ENCODE measurements at places on chromosomes 11 and 22.

GRCh38 chr11:45527898-45528297 lies 137.5 kb downstream of the CHST1 start:
- no peak for DNase-seq

DNA sequence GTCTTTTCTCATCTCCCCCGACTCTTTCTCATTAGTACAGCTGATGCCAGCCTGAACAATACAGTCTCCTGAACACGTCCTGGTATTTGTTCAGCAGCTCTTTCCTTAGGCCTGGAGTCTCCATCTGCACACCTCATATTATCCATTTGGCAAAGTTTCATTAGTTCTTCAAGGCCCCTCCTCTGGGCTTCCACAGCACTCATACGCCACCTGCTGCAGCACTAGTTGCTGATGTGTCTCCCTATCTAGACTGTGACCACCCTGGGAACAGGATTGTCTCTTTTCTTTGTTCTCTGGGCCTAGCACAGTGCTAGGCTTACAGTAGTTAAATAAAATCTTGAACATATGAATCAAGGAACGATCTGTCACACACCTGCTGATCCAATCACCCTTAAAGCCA lies 17.2 kb downstream of the DCHS1 start:
- DNase-seq = no peak

DNA sequence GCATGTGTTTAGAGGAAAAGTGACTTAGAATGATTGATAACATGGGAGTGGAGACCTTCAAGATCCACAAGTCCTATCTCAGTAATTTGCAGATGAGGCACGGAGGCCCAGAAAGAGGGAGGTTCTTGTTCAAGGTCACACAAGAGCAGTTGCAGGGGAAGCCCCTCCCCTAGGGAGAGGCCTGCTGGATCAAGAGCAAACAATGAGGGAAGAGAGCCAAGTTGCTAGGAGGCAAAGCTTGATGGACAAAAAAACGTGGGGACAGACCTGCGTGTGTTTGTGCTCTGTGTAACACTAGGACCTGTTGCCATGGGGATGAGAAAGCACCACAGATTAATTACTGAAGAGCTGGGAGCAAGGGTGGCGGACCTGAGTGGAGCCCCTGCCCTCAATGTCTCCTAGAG lies 6.4 kb upstream of the MFRP start:
- no peak for DNase-seq

DNA sequence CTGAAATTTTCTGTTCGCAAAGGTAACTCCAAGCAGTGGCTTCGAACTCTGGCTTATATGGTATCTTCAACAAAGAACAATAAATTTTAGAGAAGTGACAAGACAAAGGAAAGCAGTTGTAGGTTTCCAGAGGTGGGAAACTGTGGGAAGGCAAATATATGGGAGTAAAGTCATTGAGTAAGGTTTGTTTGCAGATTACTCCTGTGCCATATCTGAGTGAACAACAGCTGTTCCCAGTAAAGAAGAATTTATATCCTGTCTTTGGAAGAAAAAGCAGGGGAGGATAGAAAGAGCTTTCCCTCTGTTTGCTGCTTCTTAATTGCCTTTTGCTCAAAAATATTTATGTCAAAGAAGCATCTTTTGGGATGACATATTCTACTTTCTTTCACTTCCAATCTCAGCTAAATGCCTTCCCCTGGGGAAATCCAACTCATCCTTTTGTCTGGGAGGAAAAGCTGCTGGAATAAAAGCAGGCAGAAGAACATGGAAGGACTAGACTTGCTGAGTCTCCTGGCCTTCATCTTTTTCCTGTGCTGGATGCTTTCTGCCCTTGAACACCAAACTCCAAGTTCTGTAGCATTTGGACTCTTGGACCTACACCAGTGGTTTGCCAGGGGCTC lies 10.4 kb upstream of the RCN1 start:
- no peak for DNase-seq

- no peak for DNase-seq
These were observed 17.0 kb downstream of the NEAT1 start for GRCh38 chr11:65439331-65440181.

DNA sequence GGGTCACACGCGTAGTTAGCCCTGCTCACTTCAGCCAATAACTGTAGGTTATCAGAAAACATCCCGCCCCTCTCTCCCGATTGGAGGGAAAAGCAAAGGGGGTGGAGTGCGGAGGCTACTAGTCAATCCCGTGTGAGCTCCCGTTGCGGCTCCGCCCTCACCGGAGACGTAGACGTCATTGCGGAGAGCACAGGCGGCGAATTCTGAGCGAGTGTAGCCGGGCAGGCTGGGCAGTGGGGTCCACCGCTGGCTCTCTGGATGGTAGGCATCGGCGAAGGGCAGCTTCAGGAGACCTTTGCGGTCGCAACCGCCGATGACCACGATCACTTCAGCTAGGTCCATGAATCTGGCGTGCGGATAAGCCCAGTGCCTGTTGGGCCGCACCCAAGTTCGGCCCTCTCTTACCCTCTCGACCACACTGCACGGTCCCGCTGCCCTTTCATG lies 4.7 kb downstream of the KLHL35 start:
- peak; percentile 38 for DNase-seq

DNA sequence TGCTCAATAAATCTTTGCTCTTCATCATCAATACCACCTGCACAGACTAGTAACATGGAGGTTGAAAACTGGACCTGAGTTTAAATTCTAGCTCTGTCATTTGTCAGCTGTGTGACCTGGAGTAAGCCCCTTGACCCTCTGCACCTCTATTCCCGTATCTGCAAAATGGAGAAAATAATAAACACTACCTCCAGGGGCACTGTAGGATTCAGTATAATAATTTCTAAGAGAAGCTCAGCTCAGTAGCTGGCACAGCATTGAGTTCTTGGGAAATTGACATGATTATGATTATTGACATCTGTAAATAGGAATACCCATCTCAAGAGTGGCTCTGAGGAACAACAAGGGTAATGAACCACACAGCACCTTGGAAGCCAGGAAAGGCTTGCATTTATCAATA lies 78.4 kb downstream of the MN1 start:
- no peak for DNase-seq

GRCh38 chr11:8241373-8242117 lies 22.1 kb downstream of the LMO1 start:
- DNase-seq = no peak

DNA sequence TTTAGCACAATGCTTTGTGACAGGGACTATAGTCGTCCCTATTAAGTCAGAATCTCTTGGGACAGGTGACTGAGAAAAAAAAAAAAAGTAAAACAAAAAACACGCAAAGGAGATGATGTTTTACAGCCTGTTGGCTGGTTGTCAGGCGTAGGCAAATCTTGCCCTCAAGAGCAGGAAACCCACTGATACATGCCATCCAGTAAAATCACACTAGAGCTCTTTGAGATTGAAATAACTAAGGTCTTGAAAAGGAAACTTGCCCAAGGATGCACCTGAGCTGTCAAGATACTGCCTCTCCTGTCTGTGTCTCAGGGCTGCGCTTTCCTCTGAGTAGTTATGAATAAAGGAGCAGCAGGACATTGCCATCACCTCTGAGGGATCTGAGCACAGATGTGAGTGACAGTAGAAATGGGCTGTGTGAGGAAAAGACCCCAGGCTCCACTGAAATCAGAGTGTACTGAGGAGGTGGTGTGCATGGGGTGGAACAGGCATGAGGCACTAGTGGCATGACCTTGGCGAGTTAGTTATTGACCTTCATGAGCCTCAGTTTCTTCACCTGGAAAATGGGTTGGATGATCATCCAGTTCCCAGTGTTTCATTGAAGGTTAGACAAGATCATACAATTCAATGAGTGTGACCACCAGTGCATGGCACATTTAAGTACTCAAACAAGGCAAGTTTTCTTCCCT lies 23.3 kb downstream of the MICAL2 start:
- DNase-seq = no peak

- DNase-seq = no peak
These were observed 115.8 kb upstream of the NECTIN1 start for GRCh38 chr11:119844808-119845207.

DNA sequence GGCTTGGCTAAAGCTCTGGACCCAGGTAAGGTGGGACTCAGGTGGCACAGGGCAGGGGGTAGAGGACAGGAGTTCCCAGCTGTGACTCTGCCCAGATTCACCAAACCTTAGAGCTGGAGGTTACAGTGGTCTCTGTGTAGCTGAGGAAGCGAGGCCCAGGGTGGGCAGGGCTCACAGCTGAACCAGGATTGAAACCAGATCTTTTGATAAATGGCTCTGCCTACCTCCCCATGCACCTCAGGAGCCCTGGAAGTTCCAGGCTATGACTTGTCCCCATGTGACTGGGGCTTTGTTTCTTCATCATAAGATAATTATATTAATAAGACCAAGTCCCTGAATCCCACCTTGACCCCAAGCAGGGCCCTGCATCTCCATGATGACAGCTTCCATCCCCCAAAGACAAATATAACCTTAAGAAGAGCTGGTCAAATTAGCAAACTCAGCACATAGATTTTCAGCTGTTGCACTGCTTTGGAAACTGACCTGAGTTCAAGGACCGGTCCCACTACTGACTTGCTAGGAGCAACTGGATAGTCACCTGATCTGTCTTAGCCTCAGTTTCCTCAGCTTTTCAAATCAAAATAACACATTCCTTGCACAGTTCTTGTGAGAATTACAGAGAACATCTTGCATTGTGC lies 21.3 kb upstream of the TSKU start:
- no peak for DNase-seq

- no peak for DNase-seq
These were observed 28.9 kb downstream of the RAB39A start for GRCh38 chr11:107957109-107957588.

DNA sequence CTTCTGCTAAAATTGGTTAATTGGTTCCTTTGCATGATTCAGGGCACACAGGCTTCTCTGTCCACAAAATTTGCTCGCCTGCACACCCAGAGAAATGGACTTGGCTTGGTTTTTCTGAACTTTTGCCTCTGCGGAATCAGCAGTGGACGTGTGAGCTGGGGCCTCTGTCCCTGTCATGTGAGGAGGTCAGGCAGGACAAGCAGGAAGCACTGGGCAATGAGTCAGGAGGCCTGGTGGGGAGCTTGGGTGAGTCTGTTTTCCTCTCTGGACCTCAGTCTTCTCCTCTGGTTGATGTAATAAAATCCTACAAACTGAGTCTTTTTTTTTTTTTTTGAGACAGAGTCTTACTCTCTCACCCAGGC lies 10.4 kb upstream of the CELSR1 start:
- DNase-seq = no peak

GRCh38 chr11:68938816-68939582 lies 35.3 kb downstream of the IGHMBP2 start:
- no peak for DNase-seq

DNA sequence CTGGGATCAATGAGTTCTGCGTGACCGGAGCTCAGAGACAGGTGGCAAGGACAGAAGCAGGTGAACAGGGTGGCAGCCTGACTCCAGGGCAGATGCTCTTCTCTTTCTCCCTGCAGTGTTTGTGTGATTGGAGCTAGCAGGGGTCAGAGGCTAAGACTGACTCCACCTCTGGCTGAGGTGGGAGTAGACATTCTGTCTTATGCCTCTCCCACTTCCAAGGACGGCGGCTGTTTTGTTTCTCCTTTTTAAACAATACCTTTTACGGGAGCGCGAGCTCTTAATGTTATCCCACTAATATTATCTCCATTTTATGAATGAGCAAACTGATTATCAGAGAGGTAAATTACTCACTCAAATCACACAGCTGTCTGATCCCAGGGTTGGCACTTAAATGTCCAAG lies 323.7 kb downstream of the MIAT start:
- no peak for DNase-seq

DNA sequence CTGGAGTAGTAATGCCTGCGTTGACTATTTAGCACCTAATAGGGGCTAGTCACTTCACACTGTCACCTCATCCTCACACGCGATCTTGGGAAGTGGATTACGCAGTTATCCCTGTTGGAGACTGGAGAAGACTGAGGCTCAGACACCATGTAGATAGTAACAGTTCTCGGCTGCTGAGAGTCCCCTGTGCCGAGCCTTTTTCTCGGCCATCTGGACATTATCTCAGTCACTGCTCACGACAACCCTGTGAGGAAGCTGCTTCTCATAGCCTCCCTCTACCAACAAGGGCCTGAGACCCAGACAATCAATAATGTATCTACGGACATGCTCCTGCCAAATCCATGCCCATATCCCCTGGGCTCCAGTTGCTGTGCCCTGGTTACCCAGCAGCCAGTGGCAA lies 25.9 kb downstream of the SCUBE1 start:
- no peak for DNase-seq

GRCh38 chr22:25496396-25497064 lies 67.9 kb upstream of the GRK3 start:
- DNase-seq = no peak

DNA sequence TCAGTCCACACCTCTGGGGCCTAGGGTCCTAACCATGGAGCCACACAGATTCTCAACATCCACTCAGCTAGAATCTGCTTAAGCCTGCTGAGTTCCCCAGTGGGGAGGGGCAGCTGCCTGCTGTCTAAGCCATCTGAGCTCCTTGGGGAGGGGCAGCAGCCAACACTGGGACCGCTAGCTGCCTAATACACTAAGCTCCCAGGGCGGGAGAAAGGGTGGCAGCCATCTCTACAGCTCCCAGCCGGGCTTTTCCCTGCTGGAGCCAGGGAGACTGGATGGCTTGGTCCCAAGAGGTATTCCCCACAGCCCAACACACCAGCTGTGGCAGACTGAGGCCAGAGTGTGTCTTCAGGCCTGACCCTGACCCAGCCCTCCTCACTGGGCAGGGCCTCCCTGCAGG lies 217.3 kb upstream of the TMEM45B start:
- no peak for DNase-seq
